Stimulated activated CD8-positive, alpha-beta memory T cell treated with anti-CD3 and anti-CD28 coated beads, Interleukin-15, amount 100 ng/mL, for 4 hours (primary cell): ENCODE measurements at places on chromosomes 6 and 20.

DNA sequence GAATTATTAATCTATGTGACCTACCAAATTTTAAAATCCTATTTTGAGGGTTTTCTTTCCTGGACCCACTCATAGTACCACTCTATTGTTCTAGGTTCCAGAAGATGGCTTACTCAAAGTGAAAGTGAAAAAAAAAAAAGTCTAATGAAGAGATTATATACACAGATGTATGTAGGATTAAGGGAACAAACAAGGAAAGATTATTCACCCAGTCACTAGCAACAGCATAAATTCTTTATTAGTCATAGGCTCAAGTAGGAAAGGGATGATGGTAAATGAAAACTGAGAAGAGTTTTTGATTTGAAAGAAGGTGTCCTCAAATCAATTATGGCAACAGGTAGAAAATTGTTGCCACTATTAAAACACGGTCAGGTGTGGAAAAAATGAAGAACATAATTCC lies 923.7 kb downstream of the TBC1D32 start:
- no peak for DNase-seq

- DNase-seq = peak; percentile 15
Measured at GRCh38 chr20:4726710-4727397, 5.1 kb downstream of the PRND start.

DNA sequence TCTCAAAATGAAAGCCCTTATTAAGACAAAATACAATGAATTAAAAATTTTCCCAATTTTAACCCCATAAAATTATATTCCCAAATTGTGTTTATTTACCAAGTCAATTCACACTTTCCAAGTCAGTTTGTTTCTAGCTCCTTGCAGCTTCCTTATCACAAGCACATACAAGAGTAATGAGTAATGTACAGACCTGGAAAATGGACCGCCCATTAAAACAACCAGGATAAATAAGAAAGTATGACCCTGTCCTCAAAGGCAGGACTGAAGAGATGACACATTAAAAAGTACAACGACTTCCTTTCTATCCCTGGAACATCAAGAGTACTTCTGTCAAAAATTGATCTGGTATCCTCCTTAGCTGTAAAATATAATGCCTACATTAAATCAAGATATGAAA lies 47.1 kb upstream of the TMX4 start:
- DNase-seq = no peak

DNA sequence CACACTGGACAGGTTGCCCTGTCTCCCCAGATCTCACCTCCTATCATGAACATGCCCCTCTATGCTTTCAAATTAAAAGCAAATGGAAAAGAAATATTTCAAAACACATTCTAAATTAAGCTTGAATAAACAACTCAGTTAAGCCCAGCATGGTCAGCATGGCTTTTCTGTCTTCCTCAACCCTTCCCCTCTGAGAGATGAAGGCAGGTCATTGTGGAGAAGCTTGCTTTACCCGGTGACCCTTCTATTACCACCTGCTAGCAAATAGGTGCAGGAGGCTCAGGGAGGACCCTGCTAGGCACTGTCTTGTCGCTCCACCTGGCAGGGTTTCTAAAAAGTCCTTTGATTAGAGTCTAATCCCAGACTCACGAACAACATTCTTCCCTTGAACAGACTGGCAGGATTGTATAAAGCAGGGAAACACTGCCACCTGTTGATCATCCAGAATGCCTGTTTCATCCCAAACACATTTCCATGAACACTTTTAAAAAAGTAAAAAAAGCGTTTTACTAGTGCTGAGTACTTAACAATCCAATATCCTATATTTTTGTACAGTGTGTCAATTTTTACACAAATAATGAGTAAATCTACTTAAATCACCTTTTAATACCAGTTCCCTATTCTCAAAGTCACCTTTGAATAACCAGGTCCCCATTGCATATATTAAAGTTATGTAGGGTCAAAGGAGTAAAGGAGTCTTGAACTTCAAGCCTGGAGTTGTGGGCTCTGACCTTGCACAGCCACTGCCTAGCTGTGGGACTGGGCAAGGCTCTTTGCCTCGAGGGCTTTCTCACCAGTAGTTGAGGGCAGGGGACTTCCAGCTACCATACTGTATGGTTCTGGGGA lies 75.5 kb downstream of the GPR6 start:
- DNase-seq = no peak

- no peak for DNase-seq
Measured at GRCh38 chr6:123681957-123682462, 45.3 kb upstream of the TRDN start.

DNA sequence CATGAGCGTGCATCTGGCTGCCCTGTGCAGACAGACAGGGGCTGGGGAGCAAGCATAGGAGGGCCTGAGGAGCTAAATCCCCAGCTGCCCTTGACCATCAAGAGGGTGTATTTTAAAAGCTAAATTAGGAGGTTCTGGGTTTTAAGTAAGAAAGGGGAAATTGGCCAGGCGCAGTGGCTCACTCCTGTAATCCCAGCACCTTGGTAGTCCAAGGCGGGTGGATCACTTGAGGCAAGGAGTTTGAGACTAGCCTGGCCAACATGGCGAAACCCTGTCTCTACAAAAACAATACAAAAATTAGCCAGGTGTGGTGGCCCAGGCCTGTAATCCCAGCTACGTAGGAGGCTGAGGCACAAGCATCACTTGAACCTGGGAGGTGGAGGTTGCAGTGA lies 27.8 kb downstream of the SERPINB6 start:
- DNase-seq = no peak

GRCh38 chr6:144561455-144562043 lies 276.4 kb downstream of the UTRN start:
- DNase-seq = no peak

DNA sequence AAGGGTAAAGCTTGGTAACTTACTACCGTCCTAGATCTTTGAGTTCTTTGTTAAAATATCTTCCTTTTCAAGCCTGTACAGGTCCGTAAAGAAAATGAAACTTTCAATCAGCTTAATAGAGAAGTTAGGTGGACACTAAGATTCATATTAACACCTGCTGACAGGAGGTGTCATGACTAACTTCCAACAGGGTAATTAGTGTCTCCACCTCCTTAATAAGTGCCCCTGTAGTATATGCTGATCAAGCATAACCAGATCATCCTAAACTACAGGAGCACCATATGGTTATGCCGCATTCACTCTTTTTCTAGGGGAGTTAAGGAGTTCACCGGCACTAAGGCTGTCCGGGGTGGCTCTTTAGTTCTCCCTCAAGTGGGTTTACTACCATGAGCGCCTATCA lies 23.9 kb upstream of the RALGAPA2 start:
- no peak for DNase-seq

- DNase-seq = no peak
Measured at GRCh38 chr20:44089987-44090674, 96.9 kb downstream of the JPH2 start.

DNA sequence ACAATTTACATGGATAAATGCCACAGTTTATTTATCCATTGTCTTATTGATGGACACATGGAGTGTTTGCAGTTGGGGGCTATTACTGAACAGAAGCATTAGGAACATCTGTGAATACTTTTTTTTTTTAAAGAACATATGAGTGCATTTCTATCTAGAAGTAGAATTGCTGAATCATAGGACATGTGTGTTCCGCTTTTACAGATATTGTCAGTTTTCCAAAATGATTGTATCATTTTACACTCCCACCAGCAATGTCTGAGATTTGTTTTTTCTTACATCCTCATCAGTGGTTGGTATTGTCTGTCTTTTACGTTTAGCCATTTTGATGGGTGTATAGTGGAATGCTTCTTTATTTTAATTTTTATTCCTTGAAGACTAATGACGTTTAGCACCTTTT lies 42.0 kb upstream of the ASIP start:
- DNase-seq = no peak

- DNase-seq = no peak
Measured at GRCh38 chr20:7383216-7383615, 557.0 kb downstream of the HAO1 start.

DNA sequence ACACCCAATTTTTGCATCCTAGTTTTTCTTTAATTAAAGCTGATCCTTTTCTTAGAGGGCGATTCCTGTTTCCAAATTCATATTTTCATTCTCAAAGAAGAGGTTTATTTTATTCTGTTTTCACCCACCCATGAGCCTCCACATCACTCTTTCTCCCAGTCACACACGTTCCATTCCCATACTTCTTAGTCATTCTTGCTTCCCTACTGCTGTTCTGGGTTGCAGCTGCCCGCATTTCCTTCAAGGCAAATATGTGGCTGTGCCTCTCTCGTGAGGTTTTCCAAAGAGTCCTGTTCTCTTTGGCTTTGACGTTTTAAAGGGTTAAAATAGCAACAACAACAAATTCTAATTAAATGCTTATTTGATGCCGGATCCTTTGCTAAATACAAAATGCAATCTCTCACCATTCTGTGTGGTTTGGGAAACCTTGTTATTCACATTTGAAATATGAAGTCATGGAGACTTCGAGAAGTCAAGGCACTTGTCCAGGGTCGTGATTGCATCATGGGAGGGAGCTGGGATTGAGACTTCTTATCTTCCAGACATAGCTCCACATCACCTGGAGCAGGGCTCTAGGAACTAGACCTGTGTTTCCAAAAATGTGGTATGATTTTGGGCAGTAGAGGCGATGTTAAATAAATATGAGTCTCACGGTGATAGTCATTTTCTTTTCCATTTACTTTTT lies 126.6 kb downstream of the DOK5 start:
- DNase-seq = no peak

- DNase-seq = no peak
Measured at GRCh38 chr6:159321267-159321666, 152.1 kb downstream of the FNDC1 start.

- DNase-seq = no peak
Measured at GRCh38 chr6:7194657-7195056, 86.9 kb downstream of the RREB1 start.

DNA sequence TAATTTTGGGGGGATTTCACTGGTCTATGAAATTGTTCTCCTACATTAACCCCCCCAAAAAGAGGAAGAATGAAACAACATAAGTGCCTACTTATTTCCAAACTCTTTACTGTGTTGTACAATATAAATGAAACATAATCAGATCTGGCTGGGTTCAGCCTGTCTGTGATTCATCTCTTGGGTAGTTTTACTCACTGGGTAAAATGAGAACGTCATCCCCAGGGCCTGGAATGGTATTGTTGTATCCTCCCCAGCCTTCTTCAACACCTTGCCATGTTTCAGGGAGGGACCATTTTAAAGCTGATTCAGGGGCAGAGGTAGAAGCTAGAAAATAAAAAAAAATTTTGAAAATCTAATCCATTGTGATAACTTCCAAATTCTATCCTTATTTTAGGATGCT lies 256.7 kb downstream of the PKHD1 start:
- DNase-seq = no peak

DNA sequence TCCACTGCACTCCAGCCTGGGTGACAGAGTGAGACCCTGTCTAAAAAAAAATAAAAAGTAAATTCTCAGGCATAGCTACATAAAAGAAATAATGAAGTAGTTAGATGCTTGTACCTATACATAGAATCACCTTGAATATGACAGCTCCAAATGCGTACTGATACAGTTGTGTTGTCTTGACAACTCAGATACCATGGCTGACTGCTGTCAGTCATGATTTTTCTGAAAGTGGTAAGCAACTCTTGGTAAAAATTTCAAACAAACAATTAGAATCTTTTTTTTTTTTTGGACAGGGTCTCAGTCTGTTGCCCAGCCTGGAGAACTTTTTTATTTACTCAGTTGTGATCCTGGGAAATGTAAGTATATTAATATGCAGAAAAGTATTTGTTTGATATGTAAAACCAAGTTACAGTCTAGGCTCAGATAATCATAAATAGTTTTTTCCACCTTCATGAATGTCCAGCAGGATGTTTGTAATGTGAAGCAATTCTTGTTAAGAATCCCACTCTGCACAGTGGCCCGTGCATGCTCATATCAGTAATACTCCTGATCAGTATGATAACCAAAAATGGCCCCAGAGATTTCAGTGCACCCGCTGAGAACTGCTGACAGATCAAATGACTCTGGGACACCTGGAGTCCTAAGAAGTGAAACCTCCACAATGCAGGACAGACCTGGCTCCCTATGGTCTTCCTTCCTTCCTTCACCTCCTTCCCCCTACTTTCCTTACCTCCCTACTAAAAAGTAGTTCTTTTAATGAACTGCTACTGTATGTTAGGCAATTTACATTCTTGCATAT lies 14.0 kb upstream of the MAPK13 start:
- no peak for DNase-seq

DNA sequence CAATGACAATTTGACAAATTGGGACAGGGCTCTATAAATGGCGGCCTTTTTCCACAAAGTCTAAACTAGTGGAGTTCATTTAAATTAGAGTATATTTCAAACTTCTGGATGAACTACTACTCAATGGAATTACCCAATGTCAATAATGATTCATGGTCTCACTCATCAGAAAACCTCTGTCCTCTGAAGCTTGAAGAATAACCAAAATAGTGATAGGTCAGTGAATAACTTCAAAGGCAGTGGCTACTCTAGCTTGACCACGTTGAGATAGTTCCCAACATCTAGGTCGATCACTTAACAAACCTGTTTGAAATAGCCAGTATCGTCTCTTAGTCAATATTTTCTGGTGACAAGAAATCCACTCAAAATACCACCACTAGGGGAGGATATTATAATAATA lies 197.6 kb downstream of the HDGFL1 start:
- DNase-seq = no peak

- DNase-seq = no peak
Measured at GRCh38 chr6:166076625-166077024, 91.0 kb downstream of the TBXT start.

DNA sequence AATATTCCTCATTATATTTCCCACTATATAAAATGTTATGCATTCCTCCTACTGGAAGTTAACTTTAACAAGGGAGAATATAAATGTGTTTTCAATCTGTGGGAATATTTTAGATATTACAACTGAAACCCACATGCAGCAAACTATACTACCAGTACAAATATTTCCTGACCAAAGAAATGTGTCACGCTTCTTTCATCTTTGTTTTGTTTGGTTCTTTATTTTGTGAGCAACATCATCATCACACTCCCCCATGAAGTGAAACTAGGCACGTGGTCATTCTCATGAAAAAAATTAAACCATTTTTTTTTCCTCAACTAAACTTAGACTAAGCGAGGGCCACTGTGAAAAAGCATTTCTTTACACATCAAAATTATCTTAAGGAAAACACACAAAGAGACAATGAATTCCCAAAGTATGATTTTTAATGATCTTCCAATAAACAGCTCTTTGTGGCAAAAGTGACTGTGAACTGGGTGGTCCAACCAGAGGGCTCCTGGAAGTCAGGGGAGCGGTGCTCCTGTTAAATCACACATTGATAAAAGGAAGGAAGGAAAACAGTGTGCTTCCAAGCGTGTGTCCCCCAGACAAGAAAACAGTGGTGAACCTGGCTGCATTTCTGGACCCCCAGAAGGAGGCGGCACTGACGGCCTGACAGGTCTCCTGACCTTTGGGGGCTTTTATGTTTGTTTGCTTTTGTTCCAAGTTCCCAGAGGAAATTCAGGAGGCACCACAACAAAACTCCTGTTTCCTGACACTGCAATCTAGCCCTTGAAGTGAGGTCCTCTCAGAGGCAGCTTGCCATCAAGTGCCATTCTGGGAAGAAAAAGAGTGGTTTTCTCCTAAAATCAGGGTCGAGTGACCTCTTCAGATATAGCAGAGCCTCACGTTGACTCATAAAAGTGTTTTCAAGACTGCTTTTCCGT lies 166.8 kb upstream of the FOXQ1 start:
- no peak for DNase-seq

GRCh38 chr6:151096255-151096612 lies 143.5 kb upstream of the AKAP12 start:
- no peak for DNase-seq
